Dermis microvascular lymphatic vessel endothelial cell (primary cell): ENCODE measurements at places on chromosomes 7 and 10. TPM values are rescaled to one million over a fixed set of nuclear protein-coding genes. Genes with fewer than 3 reads are reported as not detected.

The NPVF gene
- total RNA-seq: not detected in 2 replicates

The KLF14 gene
- total RNA-seq: not detected in 2 replicates

The MMD2 gene
- not detected in 2 replicates for total RNA-seq

The MACROH2A2 gene
- total RNA-seq: under 0.01 TPM in 1 of 2 replicates, not detected in the other

The NME8 gene
- not detected in 2 replicates for total RNA-seq

The DDX50 gene
- 30.6 and 33.1 TPM in 2 replicates for total RNA-seq

The SHH gene
- 0.13 TPM in 1 of 2 replicates, not detected in the other for total RNA-seq

The NEUROD6 gene
- not detected in 2 replicates for total RNA-seq

The CYP2E1 gene
- 0.13 TPM in 1 of 2 replicates, not detected in the other for total RNA-seq

The CRPPA gene
- 1.2 and 1.8 TPM in 2 replicates for total RNA-seq

The CREB5 gene
- total RNA-seq: 3.0 and 4.7 TPM in 2 replicates

The MEIG1 gene
- not detected in 2 replicates for total RNA-seq

The ITPRID1 gene
- total RNA-seq: not detected in 2 replicates

The NUDT13 gene
- total RNA-seq: 1.0 and 1.3 TPM in 2 replicates

The HDAC9 gene
- total RNA-seq: 2.0 and 5.3 TPM in 2 replicates

The HOXA5 gene
- total RNA-seq: 4.1 and 5.3 TPM in 2 replicates

The NPC1L1 gene
- not detected in 2 replicates for total RNA-seq

The EVX1 gene
- not detected in 2 replicates for total RNA-seq

The FZD8 gene
- total RNA-seq: 11.8 and 31.7 TPM in 2 replicates

The CALML5 gene
- not detected in 2 replicates for total RNA-seq

The CYP3A7 gene
- total RNA-seq: not detected in 2 replicates

The TEX36 gene
- total RNA-seq: not detected in 2 replicates

The CYP3A5 gene
- total RNA-seq: not detected in 2 replicates

The FGFR2 gene
- 0.13 TPM in 2 replicates for total RNA-seq

The KEL gene
- total RNA-seq: 0.13 TPM in 1 of 2 replicates, not detected in the other

The PTF1A gene
- total RNA-seq: not detected in 2 replicates

The OPN1SW gene
- not detected in 2 replicates for total RNA-seq

The MPP7 gene
- 4.1 and 11.5 TPM in 2 replicates for total RNA-seq

The CALY gene
- total RNA-seq: not detected in 2 replicates

The IDI2 gene
- total RNA-seq: not detected in 2 replicates

The PNLIPRP1 gene
- not detected in 2 replicates for total RNA-seq

The STAMBPL1 gene
- 0.25 and 0.26 TPM in 2 replicates for total RNA-seq

The RTKN2 gene
- under 0.01 TPM in 2 replicates for total RNA-seq

The GHITM gene
- total RNA-seq: 177 and 208 TPM in 2 replicates

The SH2D4B gene
- total RNA-seq: under 0.01 and 0.13 TPM in 2 replicates

The DNAJB6 gene
- total RNA-seq: 89.1 and 105 TPM in 2 replicates

The OR6B1 gene
- not detected in 2 replicates for total RNA-seq

The ASZ1 gene
- not detected in 2 replicates for total RNA-seq

The INSYN2A gene
- not detected in 2 replicates for total RNA-seq

The NAT16 gene
- total RNA-seq: not detected in 2 replicates

The SAMD9 gene
- 10.3 and 11.3 TPM in 2 replicates for total RNA-seq

The NODAL gene
- not detected in 2 replicates for total RNA-seq

The AKR1C1 gene
- 30.8 and 81.5 TPM in 2 replicates for total RNA-seq

The WAPL gene
- total RNA-seq: 34.8 and 39.0 TPM in 2 replicates

The AGAP3 gene
- total RNA-seq: 43.8 and 69.4 TPM in 2 replicates

The TDRD1 gene
- total RNA-seq: not detected in 2 replicates

The SUGCT gene
- 1.0 and 1.1 TPM in 2 replicates for total RNA-seq
